ENCODE measurements at places on chromosomes 2 and 18. TPM values are rescaled to one million over a fixed set of nuclear protein-coding genes. Genes with fewer than 3 reads are reported as not detected.

DNA sequence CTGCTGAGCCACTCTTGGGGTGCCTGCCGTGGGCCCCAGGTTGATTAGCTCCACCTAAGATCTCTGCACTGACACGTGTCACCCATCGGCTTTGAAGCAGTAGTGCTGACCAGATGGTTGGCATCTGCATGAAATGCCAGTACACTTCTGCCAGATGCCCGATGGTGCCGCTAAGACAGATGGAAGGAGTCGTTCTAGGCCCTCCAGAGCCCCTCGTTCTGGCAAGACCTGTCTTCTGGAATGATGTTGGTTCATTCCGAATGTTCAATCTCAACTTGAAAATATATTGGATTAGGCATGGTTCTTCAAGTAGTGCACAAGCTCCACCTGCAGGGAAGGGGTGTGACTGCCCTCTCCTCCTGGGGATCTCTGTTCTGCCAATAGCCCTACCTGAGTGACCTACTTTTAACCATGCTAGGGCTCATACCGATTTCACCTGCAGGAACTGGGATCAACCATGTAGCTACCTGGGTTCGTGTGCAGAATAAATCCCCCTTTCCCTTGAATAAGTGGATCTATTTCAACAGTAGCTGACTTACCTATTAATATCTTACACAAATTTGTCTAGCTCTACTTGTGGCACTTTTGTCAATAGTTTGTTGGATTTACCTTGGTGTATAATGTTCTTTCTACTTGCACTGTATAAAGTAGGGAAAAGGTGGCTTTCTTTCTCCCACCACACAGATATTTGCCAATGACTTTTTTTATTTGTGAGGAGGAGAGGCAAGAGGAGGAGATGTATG, 342.6 kb downstream of the CTNNA2 start:
- no peak for DNase-seq

DNA sequence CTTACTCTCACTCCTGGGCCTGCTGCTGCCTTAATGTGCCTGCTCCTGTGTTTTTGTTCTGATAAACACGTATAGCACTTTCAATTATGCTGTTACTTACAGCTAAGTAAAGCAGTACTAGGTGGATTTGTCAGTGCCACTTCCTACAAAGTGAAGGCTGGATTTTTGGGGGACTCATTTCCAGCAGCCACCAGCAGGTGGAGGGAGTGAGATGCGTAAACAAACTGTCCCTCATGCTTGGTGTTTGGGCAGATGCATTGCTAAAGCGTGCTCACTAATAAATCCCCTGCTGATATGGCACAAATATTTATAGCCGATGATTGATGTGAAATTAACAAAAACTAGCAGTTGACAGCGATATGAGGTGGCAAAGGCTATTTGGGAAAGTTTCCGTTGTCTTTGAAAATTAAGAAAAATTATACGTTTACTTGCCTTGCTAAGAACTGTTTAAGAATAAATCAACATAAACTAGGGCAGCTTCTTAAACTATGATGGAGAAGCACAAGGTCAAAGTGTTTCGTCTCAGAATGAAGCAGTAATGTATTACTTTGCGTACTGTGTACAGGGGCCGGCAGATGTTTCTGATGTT, 101.7 kb downstream of the AGAP1 start:
- peak; percentile 72 for DNase-seq

GRCh38 chr2:2731816-2732284, 400.8 kb upstream of the MYT1L start:
- DNase-seq = no peak

- DNase-seq = no peak
Observed at GRCh38 chr2:19709553-19709952, 192.2 kb downstream of the TTC32 start.

IL37 gene
- polyA plus RNA-seq = not detected

- no peak for DNase-seq
Observed at GRCh38 chr2:30356071-30356470, 91.0 kb upstream of the LCLAT1 start.

ALPG gene
- not detected for polyA plus RNA-seq

DNA sequence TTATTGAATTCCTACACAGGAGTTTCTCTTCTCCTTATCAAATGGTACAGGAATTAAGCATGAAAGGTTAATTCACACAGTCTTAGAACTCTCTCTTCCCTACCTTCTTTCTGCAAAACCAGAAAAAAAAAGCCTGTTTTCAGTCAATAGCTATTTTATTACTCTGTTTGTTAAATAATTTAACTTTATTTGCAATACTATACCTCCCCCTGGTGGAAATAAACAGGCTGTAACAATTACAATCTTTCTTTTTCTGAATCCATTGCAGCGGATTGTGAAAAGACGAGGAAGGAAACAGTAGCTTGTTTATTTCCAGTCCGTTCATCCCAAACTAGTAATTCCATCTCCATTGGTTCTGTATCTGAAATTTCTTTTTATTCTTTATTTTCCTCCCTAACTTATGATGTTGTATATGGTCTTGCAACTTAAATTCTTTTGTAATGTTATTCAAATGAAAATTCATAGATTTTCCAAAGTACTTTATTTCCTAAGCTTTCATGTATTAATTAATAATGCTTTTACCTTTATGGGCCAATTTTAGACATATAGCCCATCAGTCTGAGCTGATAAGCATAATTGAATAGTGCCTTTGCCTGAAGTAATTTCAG, 165.2 kb downstream of the SH3BP4 start:
- DNase-seq = no peak

DNA sequence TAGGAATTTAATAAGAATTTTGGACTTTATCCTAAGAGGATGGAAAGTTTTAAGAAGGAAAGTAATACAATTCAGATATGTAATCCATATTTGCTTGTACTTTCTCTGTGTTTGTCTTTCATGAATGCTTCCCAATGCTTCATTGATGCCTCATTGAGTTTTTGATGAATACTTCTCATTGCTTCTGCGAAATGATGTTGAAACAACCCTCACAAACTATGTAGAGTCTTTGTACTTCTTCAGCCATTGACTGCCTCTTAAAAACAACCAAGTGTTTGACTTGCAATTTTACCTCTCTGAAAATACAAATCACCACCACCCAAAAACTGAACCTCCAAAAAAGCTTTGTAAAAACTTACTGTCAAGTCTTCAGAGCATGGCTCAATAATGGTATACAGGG, 424.1 kb downstream of the ERBB4 start:
- no peak for DNase-seq

MC5R gene
- polyA plus RNA-seq = 0.13 TPM

DNA sequence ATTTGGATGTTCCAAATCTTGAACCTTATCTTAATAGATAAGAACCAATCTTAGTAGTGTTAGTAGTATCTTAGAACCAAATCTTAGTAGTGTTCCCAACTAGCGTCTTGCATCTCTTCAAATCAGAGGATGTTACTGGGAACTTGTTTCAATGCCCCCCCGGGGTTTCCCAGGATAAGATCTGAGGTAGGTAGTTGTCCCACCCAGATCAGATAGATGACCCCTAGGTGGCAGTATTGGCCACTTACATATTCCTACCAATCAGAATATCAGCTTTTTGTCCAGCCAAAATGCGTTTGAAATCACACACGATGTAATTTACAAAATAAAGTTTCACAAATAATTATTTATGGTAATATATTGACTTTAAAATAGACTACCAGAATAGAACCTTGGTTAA, 314.8 kb downstream of the MBD2 start:
- no peak for DNase-seq

ASXL3 gene
- polyA plus RNA-seq = 8.5 TPM

DNA sequence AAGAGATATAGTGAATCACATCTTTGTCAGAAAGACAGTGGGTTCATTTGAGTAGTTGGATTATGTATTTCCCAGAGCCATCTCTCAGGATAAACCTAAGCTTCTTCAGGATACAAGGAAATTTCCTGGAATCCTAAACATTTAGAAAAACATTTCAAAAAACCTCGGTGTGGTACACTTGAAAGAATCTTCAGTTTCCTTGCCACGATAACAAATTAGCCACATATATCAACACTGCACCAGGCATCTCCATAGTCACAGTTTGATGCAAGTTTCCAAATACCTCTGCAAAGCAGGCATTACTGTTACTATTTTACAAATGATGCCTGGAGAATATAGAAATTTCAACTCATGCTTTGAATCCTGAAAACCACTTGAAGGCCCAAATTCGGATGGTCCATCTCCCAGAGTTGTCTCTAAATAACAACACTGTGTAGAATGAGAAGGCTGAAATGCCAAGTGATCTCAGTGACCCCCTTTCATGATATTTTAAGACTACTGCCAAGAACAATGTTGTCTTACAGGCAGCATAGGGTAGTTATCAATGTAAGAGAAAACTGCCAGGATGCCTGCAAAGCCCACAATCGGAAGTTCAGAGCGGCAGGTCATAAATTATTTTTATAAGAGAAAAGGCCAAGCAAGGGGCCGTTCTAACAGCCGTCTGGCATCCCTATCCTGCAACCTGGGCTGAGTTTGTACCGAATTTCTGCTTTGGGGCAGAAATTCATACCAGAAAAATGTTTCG, 307.9 kb downstream of the TXNL1 start:
- DNase-seq = no peak

CD8A gene
- polyA plus RNA-seq = 0.37 TPM

DNA sequence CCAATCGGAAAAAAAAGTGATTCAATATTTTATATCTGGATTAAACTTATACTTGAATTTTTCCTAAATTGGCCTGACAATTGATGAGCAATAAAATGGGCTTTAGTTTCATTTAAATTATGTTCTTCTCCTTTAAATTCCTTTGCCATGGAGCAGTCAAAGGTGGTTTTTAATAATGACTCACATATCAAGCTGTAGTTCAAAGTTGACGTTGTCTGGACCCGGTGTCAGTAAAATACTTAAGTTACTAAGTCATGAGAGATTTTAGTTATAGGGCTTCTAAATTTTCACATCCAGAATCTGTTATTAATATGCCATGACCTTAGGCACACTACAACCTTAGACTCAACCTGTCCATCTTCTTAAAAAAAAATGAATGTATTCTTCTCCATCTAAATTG, 62.5 kb downstream of the CDH2 start:
- DNase-seq = no peak

DNA sequence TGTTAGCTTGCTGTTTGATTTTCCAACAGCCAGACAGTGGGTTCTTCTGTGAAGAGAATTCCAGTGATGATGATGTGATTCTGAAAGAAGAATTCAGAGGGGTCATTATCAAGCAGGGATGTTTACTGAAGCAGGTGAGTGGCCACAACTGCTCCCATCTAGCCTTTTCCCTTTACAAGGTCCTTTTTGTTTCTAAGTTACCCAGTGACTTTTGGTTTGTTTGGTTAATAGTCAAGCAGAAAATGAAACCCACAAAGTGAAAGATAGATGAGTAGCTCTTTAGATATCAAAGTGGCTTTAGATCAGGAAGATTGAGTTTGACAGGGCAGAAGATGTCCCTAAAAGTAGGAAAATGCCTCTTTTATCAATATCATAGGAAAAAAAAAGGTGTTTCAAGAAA, 23.3 kb downstream of the PLEK start:
- DNase-seq = no peak

- no peak for DNase-seq
Observed at GRCh38 chr2:27591745-27592144, 8.9 kb downstream of the ZNF512 start.

DNA sequence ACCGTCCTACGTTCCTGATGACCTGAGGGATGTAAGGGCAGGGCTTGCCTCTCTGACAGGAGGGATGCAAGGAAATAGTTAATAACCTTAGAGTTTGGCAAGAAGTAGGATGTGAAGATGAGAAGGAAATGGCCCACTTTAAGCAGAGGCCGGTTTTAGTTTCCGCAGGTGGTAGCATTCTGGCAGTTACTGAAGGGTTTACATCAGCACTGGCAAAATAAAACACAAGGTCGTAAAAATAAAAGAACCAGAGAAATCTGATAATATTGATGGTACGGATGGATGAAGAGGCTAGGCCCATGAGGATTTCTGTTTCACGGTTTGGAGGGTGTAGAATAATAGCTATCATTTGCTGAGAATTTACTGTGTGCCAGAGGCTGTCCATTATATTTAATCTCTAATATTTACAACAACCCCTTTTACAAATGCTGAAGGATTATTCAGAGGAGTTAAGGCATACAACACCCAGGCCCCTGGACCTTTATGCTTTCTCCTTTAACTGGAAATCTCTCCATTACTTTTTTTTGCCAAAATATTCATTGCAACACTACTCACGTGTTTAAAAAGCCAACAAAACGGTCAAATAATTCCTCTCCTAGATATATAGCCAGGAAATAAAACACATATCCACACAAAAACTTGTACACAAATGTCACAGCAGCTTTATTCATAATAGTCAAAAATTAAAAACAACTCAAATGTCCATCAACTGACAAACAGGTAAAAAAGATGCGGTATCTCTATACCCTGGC, 28.5 kb downstream of the DAPL1 start:
- DNase-seq = no peak

DNA sequence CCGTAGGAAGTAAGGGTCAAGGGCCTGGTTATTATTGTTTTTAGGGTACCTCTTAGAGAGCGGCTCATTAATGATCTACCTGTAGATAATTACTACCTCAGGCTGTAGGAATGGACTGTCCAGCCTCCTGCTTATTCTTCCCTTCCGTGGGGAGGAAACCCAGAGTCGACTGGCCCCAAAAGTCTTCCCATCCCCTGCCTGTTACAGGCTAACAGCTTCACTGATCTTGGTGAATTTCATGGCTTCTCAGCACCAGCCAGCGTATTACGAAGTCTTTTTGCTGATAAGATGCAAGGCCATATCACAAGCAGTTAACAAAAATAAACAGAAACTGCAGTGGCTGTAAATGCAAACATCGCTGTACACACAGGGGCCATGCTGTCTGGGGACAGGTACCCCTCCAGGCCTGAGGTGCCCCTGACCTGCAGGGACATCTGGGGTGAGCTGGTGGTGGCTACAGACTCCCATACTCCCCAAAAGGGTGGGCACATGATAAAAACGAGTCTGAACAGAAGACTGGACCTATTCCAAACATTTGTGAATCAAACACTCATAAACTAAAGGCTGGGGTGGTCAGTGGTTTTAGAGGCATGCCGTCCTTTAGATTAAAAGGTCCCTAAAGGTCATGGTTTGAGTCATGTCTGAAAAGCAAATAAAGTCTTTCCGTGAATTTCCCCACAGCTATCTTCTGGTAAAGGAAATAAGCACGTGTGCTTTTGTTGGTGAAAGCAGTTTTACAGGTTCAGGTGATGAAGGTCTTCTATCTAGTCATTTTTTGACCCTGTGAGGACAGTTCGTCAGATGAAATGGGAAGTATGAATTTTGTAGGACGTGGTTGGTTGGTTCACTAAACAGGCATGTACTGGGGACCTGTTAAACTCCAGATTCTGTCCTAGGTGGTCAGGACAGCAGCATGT, 36.7 kb downstream of the TTC39C start:
- DNase-seq = no peak

GRCh38 chr2:240970104-240970503, 28.3 kb upstream of the SNED1 start:
- DNase-seq = no peak

DNA sequence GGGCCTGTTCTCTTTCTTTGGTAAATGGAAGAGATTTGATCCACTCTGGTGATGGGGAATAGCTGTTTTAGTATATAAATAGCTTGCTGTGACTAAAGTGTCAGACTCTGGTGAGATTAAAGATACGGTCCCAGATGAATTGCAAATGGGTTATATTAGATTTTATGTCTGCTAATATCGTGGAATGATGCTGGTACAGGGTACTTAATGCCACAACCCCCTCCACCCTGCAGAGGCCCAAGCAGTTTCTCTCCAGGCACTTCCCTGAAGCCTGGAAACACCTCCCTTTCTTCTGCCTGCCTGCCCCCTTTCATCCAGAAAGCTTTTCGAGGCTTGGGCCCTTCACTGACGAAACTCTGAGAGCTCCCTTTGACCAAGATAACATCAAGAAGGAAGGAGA, 21.4 kb upstream of the RFX8 start:
- no peak for DNase-seq

PLGLB2 gene
- 4.5 TPM for polyA plus RNA-seq

ALKAL2 gene
- 6.1 TPM for polyA plus RNA-seq
